T-helper 1 cell (primary cell): ENCODE measurements at places on chromosomes 13 and 19.

GRCh38 chr13:33260168-33261098, 25.1 kb downstream of the STARD13 start:
- no peak for DNase-seq

DNA sequence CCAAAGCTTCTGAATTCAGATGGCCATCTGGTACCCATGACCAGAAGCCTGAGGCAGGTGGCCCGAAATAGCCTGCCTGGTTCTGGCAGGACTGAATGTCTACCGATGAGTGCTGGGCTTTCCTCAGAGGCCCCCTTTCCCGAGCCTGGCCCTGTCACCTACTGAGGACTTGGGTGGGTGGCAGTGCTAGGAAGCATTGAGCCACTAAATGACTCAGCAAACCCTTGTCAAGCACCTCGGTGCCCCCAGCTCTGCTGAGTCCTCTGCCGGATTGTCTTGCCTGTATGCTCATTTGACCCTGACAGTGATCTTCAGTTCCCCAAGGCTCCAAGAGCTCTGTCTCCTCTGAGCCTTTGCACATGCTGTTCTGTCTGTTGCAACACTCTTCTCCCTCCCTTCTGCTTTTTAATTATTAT, 17.9 kb downstream of the PPP1R37 start:
- DNase-seq: no peak

GRCh38 chr13:39941911-39942551, 286.6 kb downstream of the COG6 start:
- no peak for DNase-seq

- DNase-seq: no peak
These were observed 33.2 kb upstream of the KATNAL1 start for GRCh38 chr13:30340331-30341250.

DNA sequence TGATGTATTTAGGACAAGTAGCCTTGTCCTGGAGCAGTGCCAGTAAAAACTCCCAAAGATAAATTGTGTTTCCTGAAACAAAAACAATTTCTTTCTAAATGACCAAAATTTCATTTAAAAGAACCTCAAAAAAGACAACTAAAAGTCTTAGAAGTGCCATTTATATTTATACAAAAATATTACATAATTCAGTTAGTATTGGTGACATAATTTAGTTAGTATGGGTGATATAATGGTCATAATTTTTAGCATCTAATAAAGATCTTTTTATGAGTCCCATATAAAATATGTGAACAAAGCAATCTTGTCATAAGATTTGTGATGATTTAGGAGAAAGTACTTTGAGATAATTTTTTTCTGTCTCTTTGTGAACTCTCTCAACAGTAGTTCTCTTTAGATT, 76.0 kb downstream of the ELF1 start:
- DNase-seq: no peak

GRCh38 chr13:108121406-108121805, 93.9 kb downstream of the LIG4 start:
- DNase-seq: no peak

- no peak for DNase-seq
These were observed 104.6 kb downstream of the TEX26 start for GRCh38 chr13:31036731-31037695.

DNA sequence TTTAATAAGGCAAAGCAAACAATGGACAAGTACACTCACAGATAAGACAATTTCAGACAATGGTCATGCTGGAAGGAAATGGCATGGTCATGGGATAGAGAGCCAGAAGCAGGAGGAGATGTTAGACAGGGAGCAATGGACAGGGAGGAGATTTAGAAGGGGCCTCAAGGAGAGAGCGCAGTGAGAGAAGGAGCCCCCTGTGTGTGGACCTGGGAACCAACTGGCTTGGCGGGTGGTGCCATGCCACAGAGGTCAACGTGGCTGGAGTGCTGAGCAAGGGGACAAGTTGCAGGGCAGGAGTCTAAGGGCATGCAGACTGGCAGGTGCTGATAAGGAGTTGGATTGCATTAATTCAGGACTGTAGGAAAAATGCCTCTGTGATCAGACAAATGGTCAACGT, 75.3 kb upstream of the UQCRFS1 start:
- DNase-seq: no peak

DNA sequence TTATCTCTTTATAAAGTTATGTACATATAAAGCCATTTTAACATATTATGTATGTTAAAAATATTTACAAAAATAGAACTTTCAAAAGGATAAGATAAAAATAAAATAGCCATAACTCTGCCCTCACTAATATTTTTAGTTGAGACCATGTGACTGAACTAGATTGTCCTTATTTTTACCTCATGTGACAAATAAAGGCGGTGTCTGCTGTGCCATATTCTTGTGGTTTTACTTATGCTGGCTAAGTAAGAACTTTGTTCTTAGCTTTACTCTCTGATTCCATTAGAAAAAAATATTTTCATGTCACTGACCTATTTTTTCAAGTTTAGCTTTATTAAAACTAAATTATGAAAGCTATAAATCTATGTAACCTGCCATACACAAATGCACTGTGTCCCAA, 135.6 kb upstream of the TSC22D1 start:
- DNase-seq: no peak

DNA sequence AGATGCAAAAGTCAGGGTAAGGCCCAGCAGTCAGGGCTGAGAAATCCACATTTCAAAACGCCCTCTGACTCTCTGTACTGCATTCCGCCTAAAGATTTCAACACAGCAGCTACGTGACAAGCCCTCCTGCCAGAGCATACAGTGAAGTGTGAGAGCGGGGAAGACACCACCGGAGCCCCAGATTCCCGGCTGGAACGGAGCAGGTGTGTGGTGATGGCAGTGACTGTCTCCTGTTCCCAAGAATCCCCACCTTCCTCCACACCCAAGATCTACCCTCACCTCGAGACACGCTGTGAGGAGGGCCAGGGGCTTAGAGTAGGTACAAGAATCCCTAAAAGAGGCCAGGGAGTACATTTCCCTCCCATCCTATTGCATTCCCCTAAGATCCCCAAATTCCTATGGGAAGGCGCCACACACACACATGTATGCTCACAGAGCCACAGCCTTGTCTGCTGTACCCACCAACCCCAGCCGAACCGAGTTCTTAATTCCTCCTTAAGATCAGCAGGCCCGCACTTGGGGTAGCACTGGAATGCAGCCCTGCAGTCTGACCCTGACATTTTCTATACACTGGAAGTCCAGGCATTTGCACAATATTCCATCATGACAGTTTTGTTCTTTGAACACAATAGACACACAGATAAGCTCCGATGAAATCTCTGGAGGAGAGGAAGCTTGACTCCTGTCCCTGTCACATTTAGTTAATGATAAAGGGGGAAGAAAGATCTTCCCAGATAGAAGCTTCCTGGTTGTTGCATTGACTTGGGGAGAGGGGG, 102.9 kb downstream of the FOXO1 start:
- DNase-seq: no peak

DNA sequence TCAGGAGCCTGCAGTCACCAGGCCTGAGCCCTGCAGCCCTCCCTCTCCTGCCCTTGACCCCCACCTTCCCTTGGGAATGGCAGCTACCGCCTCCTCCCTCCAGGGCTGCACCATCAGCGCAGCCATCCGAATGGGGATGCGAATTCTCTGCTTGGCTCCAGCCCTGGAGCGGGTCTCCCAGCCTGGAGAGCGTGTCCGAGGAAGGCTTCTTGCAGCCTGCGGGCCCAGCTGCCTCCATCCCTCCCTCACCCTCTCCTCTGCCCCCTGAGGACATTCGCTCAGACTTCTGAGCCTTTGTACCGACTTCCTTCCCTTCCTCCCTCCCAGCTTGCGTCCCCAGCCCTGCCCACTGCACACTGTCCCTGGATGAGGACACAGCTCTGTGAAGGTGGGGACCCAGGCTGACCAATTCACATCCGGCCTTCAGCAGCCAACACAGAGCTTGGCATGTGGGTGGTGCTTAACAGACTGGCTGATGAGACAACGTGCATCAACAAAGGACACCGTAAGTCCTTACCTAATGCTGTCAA, 6.0 kb upstream of the NKPD1 start:
- no peak for DNase-seq
